ENCODE measurements at places on chromosomes 13 and 19.

GRCh38 chr13:69389899-69390298 lies 717.7 kb upstream of the ATXN8OS start:
- DNase-seq: peak; percentile 7

- no peak for DNase-seq
Measured at GRCh38 chr13:79222427-79223205, 183.4 kb downstream of the RBM26 start.

GRCh38 chr19:55176076-55176475 lies 4.0 kb downstream of the SYT5 start:
- no peak for DNase-seq

DNA sequence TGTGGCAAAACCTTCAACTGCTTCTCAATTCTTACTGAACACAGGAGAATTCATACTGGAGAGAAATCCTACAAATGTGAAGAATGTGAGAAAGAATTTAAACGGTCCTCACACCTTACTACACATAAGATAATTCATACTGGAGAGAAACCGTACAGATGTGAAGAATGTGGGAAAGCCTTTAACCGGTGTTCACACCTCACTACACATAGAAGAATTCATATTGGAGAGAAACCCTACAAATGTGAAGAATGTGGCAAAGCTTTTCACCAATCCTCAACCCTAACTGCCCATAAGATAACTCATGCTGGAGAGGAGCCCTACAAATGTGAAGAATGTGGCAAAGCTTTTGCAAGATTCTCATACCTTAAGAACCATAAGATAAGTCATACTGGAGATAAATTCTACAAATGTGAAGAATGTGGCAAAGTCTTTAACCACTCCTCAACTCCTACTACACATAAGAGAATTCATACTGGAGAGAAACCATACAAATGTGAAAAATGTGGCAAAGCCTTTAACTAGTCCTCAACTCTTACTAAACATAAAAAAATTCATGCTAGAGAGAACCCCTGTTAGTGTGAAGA lies 111.7 kb downstream of the ZNF100 start:
- DNase-seq: no peak

DNA sequence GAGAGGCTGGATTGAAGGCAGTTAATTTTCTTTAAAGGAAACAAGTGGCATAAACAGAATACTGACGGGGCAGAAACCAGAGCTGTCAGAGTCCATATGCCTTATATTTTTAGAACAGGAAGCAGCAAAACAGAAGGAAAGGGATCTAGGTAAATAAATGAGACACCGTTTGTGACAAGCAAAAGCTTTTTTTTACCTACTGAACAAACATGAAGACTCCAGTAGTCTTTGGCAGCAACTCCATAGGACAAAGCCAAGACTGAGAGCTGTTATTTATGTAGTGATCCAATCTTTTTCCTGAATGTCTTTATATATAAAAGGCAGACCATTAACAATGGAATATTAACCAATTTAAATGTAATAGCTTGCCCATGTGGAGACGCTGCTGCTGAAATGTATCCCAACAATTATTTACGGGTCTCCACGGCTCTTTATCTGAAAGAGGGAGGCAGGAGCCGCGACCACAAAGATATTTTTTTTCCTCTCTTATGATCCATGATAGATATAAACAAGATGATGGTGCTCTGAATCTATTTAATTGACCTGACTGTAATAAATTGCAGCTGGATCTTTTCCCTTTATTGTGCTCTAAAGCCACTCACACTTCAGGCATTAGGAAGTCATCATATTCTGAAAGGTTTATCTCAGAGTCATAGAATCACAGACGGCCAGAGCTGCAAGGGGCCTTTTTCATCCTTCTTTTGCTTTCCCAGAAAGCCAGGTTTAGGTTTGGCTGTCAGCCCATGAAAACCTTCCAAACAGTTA lies 687.8 kb downstream of the EFNB2 start:
- DNase-seq: no peak

DNA sequence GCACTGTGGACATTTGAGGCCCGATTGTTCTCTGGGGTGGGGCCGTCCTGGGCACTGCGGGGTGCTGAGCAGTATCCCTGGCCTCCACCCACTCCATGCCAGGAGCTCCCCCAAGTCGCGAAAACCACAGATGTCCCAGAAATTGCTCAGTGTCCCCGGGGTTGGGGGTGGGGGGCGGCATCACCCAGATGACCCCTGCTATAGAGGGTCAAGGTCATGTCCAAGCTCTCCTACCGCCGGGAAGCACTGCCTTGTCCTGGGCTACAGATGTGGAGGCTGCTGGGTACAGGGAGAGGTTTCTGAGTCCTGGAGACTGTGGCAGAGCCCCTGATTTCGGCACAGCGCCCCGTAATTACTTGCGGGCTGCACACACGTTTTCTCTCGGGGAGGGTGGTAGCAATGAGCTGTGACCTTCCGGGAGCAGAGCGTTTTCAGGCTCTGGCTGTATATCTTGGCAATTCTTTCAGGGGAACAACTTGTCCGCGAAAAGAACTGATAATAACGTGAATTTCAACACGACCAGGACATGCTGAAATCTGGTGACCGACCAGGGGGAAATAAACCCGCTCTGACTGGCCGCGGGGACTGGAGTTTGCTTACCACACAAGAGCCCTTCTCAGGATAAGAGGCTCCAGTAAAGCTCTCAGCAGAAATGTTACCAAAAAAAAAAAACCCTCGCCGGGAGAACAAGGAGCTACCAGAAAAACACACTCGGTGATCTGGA lies 68.1 kb downstream of the GNG7 start:
- DNase-seq: no peak

DNA sequence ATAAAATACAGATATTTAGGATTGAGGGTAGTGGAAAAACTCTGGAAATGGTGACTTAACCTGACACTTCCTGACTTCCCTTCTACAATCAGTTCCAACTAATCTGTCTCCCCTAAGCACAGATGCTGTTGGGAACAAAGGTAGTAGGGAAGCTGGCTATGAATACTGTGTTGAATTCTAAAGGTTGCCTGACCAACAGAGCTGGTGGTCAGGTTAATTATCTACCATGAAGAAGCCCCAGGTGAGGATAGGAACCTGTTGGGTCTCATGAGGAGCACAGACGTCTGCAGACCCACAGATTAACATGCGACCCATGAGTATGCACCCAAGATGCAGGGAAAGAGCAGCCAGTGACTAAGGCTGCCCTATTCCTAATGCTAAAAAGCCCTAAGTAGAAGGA lies 172.3 kb downstream of the DIAPH3 start:
- DNase-seq: no peak

- DNase-seq: no peak
Measured at GRCh38 chr19:58566989-58567388, 6.1 kb downstream of the MZF1 start.

DNA sequence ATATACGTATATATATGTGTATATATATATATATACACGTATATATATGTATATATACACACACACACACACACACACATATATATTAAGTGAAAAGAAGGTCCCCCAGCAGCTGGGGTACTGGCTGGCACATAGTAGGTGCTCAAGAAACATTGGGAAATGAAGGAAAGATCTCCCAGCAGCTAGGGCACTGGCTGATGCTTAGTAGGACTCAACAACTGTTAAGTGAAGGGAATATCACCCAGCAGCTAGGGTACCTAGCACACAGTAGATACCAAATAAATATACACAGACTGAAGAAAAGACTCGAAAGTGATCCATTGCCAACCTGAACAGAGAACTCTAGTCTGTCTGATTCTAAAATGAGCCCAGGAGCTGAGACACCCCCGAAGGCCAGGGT lies 12.2 kb downstream of the PODNL1 start:
- no peak for DNase-seq

DNA sequence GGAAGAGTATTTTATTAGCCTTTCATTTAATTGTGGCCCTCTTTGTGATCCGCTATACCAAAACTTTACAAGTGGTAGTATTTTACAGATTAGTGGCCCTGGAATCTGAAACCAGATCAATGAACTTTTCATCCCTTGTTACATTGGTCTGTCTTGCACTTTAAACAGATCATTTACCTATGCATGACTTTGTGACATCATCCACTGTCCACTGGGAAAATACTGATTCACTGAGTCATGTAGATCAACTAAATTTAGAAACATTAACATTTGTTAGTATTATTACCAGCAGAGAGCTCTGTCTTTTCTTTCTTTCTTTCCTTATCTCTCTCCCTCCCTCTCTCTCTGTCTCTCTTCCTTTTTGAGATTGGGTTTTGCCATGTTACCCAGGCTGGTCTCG lies 17.5 kb downstream of the PCDH8 start:
- no peak for DNase-seq

All from AG09319 (cell line).